ENCODE measurements at places on chromosomes 2 and 18.
A peak's percentile ranks its signal among the peaks of the same experiment; 100 is the strongest.

DNA sequence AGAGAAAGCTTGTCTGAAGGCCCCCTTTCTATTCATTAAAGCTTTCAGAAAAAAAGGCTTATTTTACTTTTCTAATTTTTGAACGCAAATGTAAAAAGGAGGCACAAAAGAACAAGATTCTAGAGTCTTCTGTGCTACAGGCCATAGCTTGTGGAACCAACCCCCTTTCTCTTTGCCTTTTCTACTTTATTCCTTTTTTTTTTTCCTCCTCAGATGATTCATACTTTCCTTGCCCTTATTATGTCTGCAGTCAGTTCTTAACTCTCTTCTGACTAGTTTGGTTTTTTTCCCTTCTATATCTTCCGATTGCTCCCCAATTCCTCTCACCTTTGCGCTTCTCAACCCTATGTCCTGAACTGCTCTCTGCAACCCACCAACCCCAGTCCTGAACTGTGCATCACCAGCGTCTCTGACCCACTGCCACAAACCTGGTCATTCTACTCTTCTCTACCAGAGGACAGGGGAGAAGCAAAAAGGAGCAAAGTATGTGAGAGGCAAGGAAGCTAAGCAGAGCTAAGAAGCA is 56.9 kb upstream of the WIPF1 start:
- no peak overlapping the region for H3K27ac ChIP-seq
- peaks cover 14% of the 10 kb centered on the region for H3K4me1 ChIP-seq
- H3K36me3 ChIP-seq, result peaks cover 9% of the 10 kb centered on the region
- no peaks in the 10 kb centered on the region for H3K27me3 ChIP-seq
- H3K4me3 ChIP-seq, result no peak overlapping the region

DNA sequence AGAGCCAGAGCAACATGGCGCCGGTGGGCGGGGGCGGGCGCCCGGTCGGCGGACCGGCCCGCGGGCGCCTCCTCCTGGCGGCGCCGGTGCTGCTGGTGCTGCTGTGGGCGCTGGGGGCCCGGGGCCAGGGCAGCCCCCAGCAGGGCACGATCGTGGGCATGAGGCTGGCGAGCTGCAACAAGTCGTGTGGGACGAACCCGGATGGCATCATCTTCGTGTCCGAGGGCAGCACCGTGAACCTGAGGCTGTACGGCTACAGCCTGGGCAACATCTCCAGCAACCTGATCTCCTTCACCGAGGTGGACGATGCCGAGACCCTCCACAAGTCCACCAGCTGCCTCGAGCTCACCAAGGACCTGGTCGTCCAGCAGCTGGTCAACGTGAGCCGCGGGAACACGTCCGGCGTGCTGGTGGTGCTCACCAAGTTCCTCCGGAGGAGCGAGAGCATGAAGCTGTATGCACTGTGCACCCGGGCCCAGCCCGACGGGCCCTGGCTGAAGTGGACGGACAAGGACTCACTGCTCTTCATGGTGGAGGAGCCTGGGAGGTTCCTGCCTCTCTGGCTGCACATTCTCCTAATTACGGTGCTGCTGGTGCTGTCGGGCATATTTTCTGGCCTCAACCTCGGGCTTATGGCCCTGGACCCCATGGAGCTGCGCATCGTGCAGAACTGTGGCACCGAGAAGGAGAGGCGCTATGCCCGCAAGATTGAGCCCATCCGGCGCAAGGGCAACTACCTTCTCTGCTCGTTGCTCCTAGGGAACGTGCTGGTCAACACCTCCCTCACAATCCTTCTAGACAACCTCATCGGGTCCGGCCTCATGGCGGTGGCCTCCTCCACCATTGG is 507 bp downstream of the CNNM4 start:
- peaks cover 40% of the 10 kb centered on the region for H3K4me1 ChIP-seq
- H3K4me3 ChIP-seq, result peak overlapping the region; percentile 90
- peak overlapping the region; percentile 88 for H3K27ac ChIP-seq
- H3K27me3 ChIP-seq, result no peaks in the 10 kb centered on the region
- H3K36me3 ChIP-seq, result peaks cover 1% of the 10 kb centered on the region

GRCh38 chr2:579961-580360 is 97.2 kb downstream of the TMEM18 start:
- no peak overlapping the region for H3K27ac ChIP-seq
- H3K4me3 ChIP-seq, result no peak overlapping the region
- H3K36me3 ChIP-seq, result peaks cover 2% of the 10 kb centered on the region
- DNase-seq, result no peak
- peaks cover 5% of the 10 kb centered on the region for H3K27me3 ChIP-seq

- H3K4me1 ChIP-seq, result no peaks in the 10 kb centered on the region
- H3K36me3 ChIP-seq, result no peaks in the 10 kb centered on the region
- H3K4me3 ChIP-seq, result no peak overlapping the region
These were observed 9.5 kb upstream of the NAT8 start for GRCh38 chr2:73651591-73652230.

GRCh38 chr2:24824966-24825882 is 32.0 kb downstream of the CENPO start:
- peak; percentile 26 for DNase-seq
- peaks cover 13% of the 10 kb centered on the region for H3K36me3 ChIP-seq
- no peak overlapping the region for H3K4me3 ChIP-seq
- H3K27ac ChIP-seq, result peak overlapping the region; percentile 16
- H3K27me3 ChIP-seq, result no peaks in the 10 kb centered on the region
- peaks cover 9% of the 10 kb centered on the region for H3K4me1 ChIP-seq

- no peak overlapping the region for H3K27ac ChIP-seq
- H3K4me1 ChIP-seq, result no peaks in the 10 kb centered on the region
- no peak overlapping the region for H3K4me3 ChIP-seq
- H3K36me3 ChIP-seq, result no peaks in the 10 kb centered on the region
- no peak for DNase-seq
- no peaks in the 10 kb centered on the region for H3K27me3 ChIP-seq
These were observed 447.1 kb downstream of the TMEM182 start for GRCh38 chr2:103208916-103209315.

- H3K36me3 ChIP-seq, result peaks cover 4% of the 10 kb centered on the region
- no peaks in the 10 kb centered on the region for H3K27me3 ChIP-seq
- H3K4me3 ChIP-seq, result no peak overlapping the region
- H3K27ac ChIP-seq, result no peak overlapping the region
These were observed 9.6 kb upstream of the NT5C1B start for GRCh38 chr2:18598848-18599484.

DNA sequence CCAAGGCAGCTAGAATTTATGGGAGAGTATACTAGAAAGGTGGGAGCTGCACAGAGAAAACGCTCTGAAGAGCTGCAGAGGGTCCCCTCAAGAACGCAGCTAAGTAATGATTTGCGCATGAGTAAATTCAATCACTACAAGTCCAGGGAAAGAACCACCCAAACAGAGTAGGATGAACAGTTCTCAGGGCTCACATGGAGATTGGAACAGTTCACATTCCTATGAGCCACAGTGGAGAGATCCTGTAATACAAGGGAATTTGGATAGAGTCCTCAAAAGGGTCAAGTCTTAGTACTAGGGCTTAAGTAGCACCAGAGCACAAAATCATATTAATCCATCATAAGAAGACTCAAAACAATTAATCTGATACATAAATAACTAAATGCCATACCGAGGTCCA is 12.7 kb downstream of the OLA1 start:
- no peak overlapping the region for H3K27ac ChIP-seq
- no peaks in the 10 kb centered on the region for H3K27me3 ChIP-seq
- H3K4me3 ChIP-seq, result no peak overlapping the region
- peaks cover 18% of the 10 kb centered on the region for H3K4me1 ChIP-seq
- no peak for DNase-seq

- H3K4me3 ChIP-seq, result no peak overlapping the region
- H3K36me3 ChIP-seq, result peaks cover 4% of the 10 kb centered on the region
- no peak overlapping the region for H3K27ac ChIP-seq
These were observed 18.7 kb downstream of the MAPRE3 start for GRCh38 chr2:26989156-26989555.

- no peak overlapping the region for H3K4me3 ChIP-seq
- peaks cover 1% of the 10 kb centered on the region for H3K36me3 ChIP-seq
- H3K27me3 ChIP-seq, result no peaks in the 10 kb centered on the region
- no peak for DNase-seq
- H3K4me1 ChIP-seq, result peaks cover 3% of the 10 kb centered on the region
These were observed 33.2 kb upstream of the MTIF2 start for GRCh38 chr2:55302241-55302640.

DNA sequence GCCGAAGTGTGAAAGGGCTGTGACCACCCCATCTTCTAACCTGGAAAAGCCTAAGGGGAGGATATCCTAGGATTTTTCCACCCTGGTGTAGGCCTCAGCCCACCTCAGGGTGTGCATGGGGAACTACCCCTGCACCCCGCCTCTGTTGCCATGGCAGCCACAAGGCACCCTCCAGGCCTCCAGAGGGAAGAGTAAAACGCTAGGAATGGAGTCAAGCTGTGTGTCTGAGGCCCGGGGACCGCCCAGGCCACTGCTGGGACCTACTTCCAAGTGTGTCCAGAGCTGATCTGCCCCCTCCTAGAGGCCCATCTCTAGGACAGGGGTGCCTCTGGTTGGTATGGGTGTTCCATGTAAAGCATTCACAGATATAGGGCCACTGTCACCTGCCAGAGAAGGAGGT is 86.7 kb downstream of the PLB1 start:
- H3K4me3 ChIP-seq, result no peak overlapping the region
- DNase-seq, result no peak
- peaks cover 4% of the 10 kb centered on the region for H3K4me1 ChIP-seq
- H3K27ac ChIP-seq, result no peak overlapping the region

GRCh38 chr2:23381084-23381483 is 3.9 kb upstream of the KLHL29 start:
- no peaks in the 10 kb centered on the region for H3K36me3 ChIP-seq
- H3K27me3 ChIP-seq, result peaks cover 2% of the 10 kb centered on the region
- peak overlapping the region; percentile 92 for H3K27ac ChIP-seq
- no peak for DNase-seq
- peaks cover 16% of the 10 kb centered on the region for H3K4me1 ChIP-seq

- no peaks in the 10 kb centered on the region for H3K27me3 ChIP-seq
- no peak overlapping the region for H3K27ac ChIP-seq
- H3K4me1 ChIP-seq, result no peaks in the 10 kb centered on the region
- H3K4me3 ChIP-seq, result no peak overlapping the region
These were observed 499.6 kb upstream of the ACVR2A start for GRCh38 chr2:147345246-147345645.

DNA sequence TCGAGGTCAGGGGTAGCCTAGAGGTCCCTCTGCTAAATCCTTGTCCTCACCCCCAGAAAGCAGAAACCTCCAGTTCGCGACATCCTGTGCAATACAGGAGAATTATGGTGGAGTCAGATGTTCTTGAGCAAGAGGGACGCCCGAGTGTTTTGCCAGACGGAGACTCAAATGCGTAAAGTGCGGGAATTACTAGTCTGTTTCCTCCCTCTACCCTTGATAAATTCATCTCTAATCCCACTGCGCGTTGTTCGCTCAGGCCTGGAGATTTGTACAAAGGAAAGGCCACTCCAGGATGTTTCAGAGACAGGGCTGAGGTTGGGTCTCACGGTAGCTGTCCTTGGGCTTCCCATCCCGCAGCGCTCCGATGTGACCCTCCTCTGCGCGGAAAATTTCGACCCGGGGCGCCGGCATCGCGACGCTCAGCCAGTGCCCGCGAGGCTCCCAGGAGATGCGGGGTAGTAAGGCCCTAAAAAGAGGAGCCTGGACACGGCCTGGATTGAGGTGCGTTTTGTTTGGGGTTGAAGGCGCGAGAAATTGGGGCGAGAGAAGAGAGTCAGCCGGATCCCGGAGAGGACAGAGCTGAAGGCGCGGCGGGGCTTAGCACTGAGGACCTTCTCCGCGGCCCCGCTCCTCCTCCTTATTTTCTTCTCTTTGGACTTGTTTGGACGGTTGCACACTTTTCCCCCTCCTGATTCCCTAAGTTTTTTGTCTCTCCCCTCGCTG is 2.6 kb upstream of the NEUROD1 start:
- no peak for DNase-seq
- H3K27ac ChIP-seq, result no peak overlapping the region
- peaks cover 50% of the 10 kb centered on the region for H3K27me3 ChIP-seq
- H3K4me3 ChIP-seq, result peak overlapping the region; percentile 12
- peaks cover 6% of the 10 kb centered on the region for H3K36me3 ChIP-seq

DNA sequence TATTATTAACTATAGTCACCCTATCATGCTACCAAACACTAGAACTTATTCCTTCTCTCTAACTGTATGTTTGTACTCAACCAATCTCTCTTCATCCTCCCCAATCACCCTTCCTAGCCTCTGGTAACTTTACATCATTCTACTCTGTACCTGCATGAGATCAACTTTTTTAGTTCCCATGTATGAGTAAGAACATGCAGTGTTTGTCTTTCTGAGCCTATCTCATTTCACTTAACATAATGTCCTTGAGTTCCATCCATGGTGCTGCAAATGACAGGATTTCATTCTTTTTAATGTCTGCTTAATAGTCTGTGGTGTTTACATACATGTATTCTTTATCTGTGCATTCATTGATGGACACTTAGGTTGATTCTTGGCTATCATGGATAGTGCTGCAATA is 108.9 kb upstream of the RFX8 start:
- H3K4me3 ChIP-seq, result no peak overlapping the region
- peaks cover 1% of the 10 kb centered on the region for H3K36me3 ChIP-seq
- no peak for DNase-seq
- H3K4me1 ChIP-seq, result no peaks in the 10 kb centered on the region
- no peak overlapping the region for H3K27ac ChIP-seq

DNA sequence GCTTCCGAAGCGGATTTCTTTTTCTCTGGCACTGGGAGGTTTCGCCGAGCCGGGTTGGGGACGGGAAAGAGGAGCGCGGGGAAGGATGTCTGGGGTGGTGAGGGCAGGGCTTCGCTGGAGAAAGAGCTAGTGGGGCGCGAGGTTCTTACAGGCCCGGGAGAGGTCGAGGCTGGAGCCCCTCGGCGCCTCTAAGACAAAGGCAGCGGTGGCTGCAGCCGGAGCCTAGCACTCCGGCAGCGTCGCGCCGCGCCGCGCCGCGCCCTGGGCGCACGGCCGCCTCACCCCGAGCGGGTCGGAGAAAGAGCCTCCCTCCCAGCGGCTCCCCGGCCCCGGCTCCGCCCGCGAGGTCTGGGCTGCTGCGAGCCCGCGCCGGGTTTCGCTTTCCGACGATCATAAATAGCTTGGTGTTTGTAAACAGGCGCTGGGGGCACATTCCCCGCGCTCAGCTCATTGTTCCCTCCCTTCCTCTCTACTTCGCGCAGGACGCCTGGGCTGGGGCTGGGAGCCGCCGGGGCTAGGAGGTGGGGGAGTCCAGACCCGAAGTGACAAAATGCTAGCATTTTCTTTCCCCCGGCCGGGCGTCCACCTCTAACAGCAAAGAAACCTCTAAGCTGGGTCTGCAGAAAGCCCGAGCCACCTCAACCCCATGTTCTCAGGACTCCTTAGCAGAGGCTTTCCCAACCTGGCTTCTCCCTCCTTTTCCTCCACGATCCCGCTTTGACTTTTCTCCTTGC is 813 bp upstream of the MEIS1 start:
- DNase-seq, result no peak
- H3K27ac ChIP-seq, result no peak overlapping the region
- peaks cover 17% of the 10 kb centered on the region for H3K4me1 ChIP-seq
- peaks cover 28% of the 10 kb centered on the region for H3K27me3 ChIP-seq
- no peaks in the 10 kb centered on the region for H3K36me3 ChIP-seq
